ENCODE measurements at places on chromosomes 5 and 9.

GRCh38 chr5:52863715-52864290 is 76.1 kb downstream of the ITGA1 start:
- no peak for DNase-seq

DNA sequence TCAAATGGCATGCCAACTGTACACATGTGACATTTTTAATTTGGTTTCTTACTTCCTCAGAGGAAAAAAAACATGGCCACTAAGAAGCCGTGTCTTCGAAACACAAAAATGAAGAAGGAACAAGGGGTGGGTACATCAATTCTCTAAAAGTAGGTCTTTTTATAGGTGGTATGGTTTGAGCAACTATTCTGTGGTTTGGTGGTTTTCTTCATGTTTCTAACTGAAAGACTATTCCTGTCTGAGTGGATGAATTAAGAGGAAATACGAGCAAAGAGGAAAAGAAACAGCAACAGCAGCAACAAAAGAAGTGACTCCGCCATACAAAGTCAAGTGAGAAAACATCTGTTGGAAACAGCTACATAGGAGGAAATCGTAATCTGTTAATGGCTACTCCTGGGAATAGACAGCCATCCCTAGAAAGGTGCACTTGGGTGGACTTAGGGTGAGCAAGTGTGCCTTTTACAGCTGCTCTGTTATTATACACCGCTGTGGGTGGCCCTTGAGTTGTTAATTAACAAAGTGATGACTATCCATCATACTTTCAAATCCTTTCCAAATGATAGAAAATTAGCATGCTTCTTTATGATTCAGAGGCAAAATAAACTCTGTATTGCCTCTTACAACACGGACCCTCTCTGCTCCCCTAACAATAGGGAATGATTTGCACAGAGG is 575.8 kb downstream of the TLE1 start:
- DNase-seq, result no peak

DNA sequence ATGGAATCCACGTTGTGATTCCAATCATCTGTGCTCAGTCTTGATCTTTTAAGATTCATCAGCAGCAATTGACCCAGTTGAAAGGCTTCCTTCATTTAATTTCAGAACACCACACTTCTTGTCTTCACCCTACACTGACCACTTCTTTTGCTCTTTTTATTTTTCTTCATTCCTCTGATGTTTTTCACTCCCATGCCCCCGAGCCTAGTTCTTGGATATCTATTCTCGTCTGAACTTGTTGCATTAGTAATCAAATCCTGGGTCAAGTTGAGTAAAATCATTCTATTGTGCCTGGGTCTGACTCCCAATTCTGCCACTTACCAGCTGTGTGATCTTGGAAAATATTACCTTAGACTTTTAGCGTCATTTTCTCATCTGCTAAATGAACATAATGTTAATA is 356.5 kb downstream of the CDH12 start:
- DNase-seq, result no peak

DNA sequence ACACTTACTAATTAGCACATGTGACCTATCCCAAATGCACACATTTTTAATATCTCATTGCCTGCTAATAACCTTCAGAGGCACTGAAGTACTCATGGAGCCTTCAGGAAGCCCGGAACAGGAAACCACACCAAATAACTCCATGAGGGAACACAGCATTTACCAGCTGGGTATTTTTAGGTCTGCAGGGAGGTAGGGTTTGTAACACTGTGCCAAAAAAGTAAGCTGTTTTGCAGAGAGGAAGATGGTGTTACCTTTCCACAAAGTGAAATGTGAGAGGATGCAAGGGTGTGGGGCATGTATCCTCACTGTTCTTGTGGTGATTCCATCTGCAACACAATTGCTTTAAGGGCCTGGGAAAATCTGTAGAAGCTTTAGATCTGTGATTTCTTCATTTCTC is 64.4 kb downstream of the NUDT12 start:
- no peak for DNase-seq

GRCh38 chr9:33242609-33243134 is 2.7 kb downstream of the SPINK4 start:
- no peak for DNase-seq

DNA sequence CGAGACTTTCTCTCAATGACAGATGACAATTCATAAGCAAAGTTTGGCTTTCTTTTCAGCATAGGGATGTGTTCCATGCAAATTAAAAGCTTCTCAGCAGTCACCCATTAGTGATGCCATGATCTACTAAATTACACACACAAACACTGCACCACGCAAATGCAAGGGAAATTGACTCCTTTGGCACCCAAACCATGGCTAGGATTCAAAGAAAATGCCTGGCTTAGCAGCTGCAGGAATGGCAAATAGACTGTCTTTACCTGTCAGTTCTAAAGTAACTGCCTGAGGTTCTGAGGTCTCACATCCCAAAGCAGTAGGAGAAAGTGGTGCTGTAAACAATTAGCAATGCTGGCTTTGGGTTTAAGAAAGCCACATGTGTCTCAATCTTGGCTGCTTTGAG is 108.6 kb upstream of the ATP10B start:
- DNase-seq, result no peak

All from NCI-H526 treated with DMSO at 0.1 percent for 48 hours (cell line).